ENCODE measurements at places on chromosomes 1 and 21.

DNA sequence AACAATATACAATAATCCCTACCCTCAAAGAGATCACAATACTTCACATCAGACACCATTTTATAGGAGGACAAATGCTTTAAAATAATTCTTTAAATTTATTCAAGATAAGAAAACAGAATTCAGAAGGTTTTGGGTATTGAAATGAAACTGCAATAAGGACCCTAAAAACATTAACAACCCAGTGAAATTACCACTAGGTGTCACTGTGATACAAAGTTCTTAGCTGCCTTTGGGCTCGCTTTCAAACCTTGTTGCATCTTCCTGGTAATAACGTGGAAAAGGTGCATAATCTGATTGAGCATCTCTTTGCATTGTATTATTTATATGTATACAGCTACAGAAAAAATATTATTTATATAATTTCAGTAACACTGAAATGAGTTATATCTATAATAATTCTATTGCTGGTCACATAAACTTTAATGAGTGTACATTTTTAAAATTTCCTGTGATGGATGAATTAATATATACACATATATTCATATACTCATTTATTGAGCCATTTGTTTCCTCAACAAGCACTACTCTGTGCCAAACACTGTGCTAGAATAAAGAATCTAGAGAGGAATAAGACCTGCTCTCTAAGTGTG is 185.2 kb downstream of the FAF1 start:
- no peak for ATAC-seq

DNA sequence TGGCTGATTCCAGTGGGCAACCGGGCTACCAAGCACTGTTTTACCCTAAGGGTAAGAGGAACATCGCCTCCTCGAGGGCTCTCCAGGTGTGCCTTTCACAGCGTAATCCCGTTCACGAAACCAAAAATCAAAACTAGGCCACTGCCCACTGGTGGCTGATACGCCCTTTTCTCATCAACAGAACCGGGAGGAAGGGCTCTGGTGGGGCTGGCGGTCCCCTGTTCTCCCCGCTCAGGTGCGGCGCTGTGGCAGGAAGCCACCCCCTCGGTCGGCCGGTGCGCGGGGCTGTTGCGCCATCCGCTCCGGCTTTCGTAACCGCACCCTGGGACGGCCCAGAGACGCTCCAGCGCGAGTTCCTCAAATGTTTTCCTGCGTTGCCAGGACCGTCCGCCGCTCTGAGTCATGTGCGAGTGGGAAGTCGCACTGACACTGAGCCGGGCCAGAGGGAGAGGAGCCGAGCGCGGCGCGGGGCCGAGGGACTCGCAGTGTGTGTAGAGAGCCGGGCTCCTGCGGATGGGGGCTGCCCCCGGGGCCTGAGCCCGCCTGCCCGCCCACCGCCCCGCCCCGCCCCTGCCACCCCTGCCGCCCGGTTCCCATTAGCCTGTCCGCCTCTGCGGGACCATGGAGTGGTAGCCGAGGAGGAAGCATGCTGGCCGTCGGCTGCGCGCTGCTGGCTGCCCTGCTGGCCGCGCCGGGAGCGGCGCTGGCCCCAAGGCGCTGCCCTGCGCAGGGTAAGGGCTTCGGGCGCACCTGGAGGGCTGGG is at the start of gene IL6R:
Gene IL6R, plus strand, starts transcription at position 360 of the 763 bp plus-strand sequence. Its CDS starts 287 bp downstream, at position 647.
- ATAC-seq = peak; percentile 56

DNA sequence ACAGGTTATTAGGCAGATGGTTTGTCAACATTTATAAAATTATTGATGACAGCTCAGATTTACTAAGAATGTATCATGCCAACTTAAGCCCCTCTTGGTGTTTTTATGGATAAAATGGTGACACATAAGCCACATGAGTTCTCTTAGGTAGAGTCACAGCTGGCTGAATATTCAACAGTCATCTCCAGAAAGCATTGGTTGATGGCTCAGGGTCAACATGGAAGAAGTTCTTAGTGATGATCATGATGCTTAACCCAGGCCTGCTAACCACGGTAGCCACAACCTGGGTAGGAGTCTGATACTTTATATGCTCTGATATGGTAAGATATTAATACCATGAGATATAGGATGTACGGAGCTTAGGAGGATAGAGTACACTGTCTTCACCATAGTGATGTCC is 46.4 kb upstream of the SIPA1L2 start:
- peak; percentile 63 for ATAC-seq

DNA sequence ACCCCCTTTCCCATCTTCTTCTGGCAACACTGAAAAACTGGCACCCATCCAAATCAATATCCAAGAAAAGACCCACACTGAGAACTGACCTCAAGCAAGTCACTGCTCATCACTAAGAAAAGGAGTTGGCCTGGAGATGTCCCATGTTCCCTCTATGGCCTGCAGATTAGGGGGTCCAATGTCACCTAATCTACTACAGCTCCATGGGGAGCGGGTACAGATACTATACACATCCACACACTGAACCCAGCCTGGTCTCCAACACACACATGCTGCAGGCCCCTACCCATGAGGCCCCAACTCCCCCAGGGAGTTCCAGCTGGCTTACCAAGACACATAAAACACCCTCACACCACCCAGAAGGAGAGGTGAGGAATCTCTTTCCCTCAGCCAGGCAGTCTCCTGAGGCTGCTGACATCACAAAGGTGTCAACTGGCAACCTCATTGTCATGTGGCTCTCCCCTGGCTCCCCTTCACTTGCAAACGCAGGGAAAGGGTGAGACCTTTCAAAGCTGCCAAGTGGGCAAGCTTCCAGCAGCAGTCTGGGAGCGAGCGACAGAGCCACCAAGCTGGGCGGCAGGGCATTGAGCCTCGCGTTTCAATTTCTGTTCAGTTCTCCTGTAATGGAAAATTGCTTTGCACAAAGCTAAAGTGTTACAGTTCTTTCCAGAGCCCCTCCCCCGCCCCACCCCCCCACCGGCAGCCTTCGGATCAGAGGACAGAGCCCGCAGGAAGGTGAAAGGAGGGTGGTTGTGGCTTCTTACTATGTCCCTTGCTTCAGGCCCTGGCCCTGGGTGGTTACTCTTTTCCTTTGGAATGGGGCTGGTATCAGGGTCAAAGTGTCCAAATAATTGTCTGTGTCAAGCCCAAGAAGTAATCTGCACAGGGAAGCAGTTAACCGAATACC is at the start of gene LRRC52:
Gene LRRC52, plus strand, starts transcription at position 469 of the 907 bp plus-strand sequence. Its CDS starts 297 bp downstream, at position 766.
- ATAC-seq = no peak

GRCh38 chr1:248811514-248812490 is 13.9 kb downstream of the SH3BP5L start:
- ATAC-seq = no peak

GRCh38 chr1:193104907-193105820 is at the start of gene GLRX2:
Gene GLRX2, minus strand, starts transcription at chr1:193105414. Its CDS starts 32 bp downstream, at chr1:193105382.
- ATAC-seq = peak; percentile 89

DNA sequence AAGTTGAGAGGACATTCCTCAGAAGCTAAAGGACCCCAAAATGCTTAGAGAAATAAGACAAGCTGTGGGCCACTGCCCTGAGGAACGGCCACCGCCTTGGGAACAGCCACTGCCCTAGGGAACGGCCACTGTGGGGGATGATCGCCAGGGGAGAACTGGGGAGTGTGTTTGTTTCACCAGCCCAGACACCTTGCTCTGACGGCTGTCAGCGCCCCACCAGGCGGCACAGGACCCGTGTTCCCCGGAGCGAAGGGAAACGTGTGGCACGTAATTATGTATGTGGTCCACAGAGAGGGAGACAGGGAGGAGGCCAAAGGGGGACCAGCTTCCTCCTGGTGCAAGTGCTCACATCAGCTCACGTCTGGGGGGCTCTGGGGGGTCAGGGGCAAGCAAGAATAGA is 45.8 kb upstream of the RIPK4 start:
- ATAC-seq = no peak

- no peak for ATAC-seq
Measured at GRCh38 chr21:46385846-46386733, 62.1 kb downstream of the PCNT start.

- no peak for ATAC-seq
Measured at GRCh38 chr1:54575605-54576290, 27.7 kb downstream of the ACOT11 start.

DNA sequence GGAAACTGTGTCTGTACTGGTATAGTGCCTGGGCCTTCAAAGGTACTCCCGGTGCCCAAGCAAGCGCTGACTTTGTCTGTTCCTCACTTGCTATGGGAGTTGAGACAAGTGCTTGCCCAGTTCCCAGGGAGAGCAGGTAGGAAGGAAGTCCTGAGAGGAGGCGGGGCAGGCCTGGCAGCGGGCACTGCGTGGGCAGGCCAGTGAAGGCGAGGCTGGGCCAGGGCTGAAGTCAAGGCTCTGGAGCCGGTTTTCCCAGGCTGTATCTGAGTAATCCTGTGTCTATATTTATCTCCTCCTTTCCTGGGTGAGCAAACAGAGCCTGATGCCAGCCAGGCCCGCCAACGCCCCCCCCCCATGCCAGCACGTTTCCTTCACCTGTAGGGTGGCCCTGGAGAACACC is 15.9 kb upstream of the EDN2 start:
- no peak for ATAC-seq

DNA sequence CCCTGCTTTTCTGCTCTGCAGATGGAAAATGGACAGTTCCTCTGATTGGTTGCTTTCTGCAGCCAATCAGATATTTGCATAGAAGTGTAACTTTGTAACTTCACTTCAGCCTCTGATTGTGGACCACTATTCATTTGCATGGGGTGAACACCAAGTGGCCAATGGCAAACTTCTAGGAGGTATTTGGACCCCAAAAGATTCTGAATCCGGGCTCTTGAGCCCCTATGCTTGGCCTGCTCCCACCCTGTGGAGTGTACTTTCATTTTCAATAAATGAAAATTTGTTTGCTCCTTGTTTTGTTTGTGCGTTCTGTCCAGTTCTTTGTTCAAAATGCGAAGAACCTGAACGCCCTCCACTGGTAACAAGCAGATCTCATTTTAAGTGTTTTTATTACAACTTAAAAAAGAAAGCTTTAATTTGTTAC is 6.4 kb upstream of the GSTM4 start:
- ATAC-seq = no peak
